Ecto neural progenitor cell (in vitro differentiated cells): ENCODE measurements at places on chromosomes 4 and X.

DNA sequence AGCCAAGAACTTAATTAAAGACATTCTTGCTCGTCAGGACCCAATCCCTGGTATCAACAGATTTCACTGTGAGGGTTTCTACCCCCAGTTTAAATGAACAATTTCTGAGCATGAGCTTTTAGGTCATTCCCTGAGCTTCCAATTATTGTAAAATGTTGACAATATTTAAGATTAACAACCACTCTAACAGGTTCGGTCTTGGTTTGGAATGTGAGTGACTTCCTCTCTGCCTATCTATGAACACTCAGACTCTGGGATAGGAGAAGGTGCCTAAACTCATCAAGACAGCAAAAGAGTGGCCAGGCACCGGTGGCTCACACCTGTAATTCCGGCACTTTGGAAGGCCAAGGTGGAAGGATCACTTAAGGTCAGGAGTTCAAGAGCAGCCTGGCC is 82.9 kb upstream of the TMEM150C start:
- DNase-seq: no peak

GRCh38 chr4:76780781-76781697 is 116.9 kb downstream of the SOWAHB start:
- DNase-seq: no peak

GRCh38 chrX:79270401-79270800 is 96.7 kb downstream of the ITM2A start:
- DNase-seq: no peak

DNA sequence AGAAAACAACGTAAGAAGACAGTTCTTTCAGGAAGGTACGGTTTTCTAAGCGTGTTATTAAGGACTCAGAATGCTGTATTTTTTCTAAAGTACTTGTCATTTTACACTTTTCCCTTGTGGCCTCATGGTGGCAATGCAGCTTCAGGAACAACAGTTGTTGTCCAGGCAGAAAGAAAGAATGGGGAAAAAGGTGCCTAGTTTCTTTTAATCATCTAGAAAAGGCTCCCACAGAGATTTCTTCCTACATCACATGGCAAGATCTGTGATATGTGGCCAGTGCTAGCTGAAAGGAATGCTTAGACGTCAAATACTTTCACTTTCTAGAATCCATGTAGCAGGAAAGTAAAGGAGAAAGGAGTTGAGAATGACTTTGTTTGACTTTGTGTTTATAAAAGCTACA is 49.0 kb upstream of the TRAM1L1 start:
- peak; percentile 49 for DNase-seq

- DNase-seq: no peak
These were observed 175.8 kb upstream of the GALNT7 start for GRCh38 chr4:172992648-172993378.
